ENCODE measurements at places on chromosomes 1 and 21.

GRCh38 chr21:46540087-46540710 lies 64.7 kb downstream of the S100B start:
- DNase-seq: no peak

GRCh38 chr1:23273450-23274133 lies 56.3 kb upstream of the HTR1D start:
- DNase-seq: no peak

GRCh38 chr1:222798116-222798515 lies 16.7 kb upstream of the DISP1 start:
- DNase-seq: no peak

DNA sequence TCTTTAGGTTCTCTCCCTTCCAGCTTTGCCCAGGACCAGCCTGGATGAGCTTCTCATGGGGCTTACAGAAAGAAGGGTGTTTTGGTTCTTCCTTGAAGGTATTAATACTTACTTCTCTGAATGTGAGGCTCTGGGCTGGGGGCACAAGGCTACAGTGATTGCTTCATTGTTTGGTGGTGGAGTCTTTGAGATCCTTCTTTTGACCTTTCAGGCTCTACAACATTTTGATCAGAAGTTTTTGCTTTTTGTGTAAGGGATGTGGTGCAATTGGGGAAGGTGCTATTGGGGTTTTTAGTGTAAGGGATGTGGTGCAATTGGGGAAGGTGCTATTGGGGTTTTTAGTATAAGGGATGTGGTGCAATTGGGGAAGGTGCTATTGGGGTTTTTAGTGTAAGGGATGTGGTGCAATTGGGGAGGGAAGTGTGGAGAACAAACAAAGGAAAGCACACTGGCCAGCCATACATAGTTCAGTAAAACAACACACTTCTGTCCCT lies 103.6 kb upstream of the IVNS1ABP start:
- no peak for DNase-seq

Measured in activated naive CD4-positive, alpha-beta T cell treated with anti-CD3 and anti-CD28 coated beads, Interleukin-2, amount 50 U/mL, for 72 hours (primary cell).